ENCODE measurements at places on chromosomes 6 and 20.

DNA sequence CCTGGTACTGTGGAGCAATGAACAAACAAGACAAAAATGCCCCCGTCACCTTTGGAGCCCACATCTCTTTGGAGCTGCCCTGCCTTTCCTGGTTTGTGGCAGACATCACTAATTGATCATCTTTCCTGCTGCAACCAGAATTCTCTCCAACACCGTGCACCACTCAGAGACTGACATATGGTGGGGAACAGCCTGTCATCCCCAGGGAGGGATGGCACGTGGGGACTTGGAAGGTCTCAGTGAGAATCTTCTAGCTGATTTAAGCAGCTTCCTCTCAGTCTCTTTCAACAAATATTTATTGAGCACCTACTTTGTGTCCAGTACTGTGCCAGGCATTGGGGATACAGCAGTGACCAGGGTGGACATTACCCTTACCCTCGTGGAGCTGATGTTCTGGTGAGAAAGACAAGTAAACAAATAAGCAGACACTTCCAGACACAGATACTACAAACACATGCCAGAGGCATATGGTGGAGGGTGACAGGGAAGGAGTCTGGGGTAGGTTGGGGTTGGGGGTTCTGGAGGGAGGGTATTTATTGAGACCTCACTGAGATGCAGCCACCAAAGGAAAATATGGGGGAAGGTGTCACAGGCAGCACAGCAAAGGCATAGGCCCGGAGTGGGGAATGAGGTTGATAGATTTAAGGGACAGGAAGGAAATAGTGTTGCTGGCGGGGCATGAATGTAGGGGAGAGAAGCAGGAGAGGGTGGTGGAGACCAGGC, 82.3 kb downstream of the CEBPB start:
- DNase-seq, result no peak

DNA sequence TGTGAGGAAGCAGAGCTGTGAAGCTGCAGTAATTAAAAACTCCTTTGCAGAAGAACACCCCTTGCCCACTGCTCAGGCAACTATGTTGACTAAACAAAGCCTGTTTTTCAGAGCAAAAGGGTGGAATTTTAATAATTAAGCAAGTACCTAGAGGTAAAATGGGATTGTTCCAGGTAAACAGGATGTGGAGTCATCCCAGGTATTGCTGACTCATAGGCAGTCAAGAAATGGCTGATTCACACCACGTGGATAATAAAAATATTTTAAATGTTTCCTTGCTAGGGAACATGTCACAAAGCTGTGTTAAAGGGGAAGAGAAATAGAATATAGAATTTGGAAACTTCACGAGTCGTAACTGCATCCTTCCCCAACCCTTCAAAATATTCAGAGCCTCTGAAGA, 491.8 kb downstream of the BTBD3 start:
- no peak for DNase-seq

DNA sequence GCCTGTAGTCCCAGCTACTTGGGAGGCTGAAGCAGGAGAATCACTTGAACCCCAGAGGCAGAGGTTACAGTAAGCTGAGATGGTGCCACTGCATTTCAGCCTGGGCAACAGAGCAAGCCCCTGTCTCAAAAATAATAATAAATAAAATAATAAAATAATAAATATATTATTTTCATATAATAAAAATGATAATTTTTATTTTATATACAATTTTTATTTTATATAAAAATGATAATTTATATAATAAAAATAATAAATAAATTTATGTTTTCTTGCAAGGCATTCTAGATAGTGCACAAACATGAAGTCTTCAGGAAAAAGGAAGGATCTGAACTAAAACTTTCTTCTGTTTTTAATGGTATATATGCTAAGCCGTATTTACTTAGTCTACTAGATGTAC, 12.6 kb upstream of the SGK1 start:
- DNase-seq, result no peak

DNA sequence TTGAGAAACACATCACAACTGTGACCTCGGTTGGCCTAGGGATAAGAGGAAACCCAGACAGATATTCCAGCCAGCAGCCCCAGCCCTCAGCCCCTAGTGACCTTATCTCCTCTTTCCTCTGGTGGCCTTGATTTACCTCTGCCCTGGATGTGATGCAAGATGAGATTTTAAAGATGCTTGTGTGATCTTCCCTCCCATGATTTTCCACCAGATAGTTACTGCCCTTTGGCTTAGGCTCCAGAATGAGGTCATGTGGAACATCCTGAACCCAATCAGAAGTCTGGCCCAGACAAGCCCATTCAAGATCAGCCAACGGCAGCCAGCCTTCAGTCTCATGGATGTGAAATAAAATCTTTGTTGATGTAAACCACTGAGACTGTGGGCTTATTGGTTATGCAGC, 104.0 kb downstream of the BANF2 start:
- no peak for DNase-seq
